ENCODE measurements at places on chromosomes 11 and 22. TPM values are rescaled to one million over a fixed set of nuclear protein-coding genes. Genes with fewer than 3 reads are reported as not detected.

The CD3E gene
- not detected for total RNA-seq

The P2RY2 gene
- total RNA-seq, result 0.45 TPM

The MS4A7 gene
- not detected for total RNA-seq

GRCh38 chr22:44869196-44869595 is 116.8 kb downstream of the ARHGAP8 start:
- DNase-seq, result no peak

DNA sequence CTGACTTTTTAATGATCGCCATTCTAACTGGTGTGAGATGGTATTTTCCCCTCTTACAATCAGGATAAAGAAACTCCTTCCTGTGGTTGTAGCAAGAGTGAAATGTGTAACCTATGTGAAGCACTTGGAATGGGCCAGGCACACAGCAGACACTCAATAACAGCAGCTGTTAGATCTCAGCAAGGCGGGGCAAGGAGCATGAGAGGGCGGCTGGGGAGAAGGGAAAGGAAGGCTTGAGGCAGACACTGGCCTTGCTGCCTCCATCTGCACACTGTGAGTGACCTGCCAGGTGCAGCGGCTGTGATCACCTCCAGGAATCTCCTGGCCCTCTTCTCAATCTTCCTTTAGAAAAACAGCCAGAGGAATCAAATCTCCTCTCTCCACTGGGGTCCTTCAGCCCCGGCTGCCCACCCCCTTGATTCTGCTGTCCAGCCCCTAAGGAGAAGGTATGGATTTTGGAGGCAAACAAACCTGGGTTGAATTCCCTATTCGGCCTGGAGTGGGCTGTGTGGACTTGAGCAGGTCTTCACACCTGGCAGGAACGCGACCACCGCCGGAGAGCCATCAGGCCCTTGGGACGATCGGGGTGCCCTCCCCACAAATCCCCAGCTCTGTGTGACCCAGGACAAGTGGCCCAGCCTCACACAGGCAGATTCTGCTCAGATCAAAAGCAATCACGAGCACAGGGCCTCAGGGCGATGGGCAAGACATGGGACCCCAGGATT is 49.0 kb downstream of the RPUSD4 start:
- DNase-seq, result no peak

DNA sequence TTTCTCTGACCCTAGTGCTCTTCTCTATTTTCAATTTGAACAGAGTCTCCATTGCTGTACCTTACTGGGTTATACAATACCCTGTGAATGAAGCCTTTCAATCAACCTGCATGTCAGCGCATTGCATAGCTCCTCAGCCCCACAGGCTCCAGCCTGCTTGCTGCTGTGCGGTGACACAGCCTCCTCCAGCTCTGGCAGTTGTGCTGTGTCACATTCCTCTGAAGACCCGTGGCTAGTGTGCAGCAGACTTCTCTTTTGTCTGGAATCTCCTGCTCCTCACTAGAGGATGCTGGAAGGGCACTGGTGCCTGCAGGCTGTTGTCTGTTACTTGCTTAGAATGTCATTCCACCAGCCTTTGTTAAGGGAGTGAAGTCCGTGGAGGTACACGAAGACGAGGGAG is 390.1 kb upstream of the B3GAT1 start:
- DNase-seq, result peak; percentile 84

DNA sequence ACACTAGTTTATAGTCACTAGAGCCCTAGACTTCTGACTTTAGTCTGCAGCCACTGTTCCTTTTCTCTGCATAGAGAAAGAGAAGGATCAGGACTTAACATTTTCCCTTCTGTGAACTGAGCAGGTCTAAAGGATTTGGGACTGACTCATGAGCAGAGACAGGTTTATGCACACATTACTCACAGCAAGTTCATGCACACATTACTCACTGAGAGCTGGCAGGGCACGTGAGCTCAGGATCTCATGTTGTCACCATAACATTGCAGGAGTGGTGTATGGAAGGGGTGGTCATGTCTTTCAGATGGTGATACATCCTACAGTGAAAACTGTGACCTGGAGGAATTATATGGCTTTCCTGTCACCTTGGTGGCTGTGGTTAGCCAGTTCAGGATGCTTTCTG is 56.4 kb downstream of the CEP164 start:
- DNase-seq, result no peak

DNA sequence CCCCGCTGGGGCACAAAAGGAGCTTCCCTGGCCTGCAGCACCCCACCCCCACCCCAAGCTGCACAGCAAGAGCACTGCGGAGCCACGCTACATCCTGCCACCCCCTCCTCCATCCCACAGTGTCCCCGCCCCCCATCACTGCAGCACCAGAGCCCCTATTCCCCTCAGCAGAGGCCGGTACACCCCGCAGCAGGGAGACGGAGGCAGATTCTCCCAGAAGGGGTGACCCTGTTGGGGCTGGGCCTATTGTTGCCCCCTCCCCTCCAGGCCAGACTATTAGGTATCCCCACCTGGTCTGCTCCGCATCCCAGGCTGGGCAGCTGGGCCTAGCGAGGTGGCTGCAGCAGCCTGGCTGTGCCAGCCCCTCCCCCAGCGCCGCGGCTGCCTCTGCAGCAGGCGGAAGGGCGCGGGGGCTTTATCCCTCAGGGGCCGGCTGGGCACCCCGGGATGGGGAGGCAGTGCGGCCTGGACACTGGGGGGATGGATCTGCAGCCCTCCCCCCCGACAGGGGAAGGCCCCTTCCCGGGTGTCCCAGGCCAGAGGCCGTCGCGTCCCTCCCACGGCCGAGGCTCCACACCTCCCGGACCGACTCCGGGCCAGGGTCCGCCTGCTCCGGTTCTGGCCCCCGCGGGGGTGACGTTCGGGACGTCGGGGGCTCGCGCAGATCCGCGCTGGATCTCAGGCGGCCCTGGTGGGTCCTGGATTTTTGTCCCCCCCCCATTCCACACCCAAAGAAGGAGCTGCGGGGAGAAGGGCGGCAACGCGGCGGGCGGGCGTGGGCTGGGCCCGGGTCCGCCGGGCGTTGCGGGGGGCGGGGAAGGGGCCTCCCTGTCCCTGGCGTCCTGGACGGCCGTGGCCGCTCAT is 943 bp downstream of the DUSP8 start:
- peak; percentile 70 for DNase-seq

Data from neural progenitor cell (in vitro differentiated cells).